Right lung (tissue), 10 donors: ENCODE measurements at places on chromosomes 12 and 14. TPM values are rescaled to one million over a fixed set of nuclear protein-coding genes. Genes with fewer than 3 reads are reported as not detected.
A peak's percentile ranks its signal among the peaks of the same experiment; 100 is the strongest.

FSCB gene
- polyA plus RNA-seq, result not detected

- no peak for DNase-seq
These were observed 188.9 kb downstream of the SLC41A2 start for GRCh38 chr12:104769144-104769561.

DNA sequence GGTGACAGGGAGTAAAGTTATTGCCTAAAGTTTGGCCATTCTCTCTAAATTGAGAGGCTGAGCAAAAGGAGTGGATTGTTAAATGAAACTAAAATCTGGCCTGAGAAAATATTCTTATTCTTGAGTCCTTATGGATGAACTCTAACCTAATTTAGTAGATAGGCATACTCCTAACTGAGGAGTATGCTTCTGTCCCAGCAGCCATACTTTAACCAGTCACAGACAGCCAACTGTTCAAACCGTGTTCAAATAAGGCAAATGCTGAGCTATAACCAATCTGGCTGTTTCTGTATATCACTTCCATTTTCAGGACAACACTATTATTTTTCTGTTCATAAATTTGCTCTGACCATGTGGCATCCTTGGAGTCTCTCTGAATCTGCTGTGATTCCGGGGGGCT, 75.9 kb upstream of the RERGL start:
- no peak for DNase-seq

DNA sequence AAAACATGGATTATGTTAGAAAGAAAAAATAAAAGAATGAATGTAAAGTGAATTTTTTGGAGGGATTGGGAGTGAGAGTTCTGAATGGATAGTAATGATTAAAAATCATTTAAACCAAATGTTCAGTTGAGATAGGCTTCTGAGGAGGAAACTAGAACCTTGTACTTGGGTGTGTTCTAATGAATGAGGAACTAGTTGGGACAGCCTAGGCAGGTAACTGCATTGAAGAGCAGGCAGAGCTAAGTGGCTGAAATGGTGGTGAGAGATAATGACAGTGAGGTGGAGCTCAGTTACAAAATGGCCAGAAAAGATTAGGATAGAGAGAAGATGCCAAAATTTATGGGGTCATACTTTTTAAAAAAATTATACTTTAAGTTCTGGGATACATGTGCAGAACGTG, 132.9 kb downstream of the ATP23 start:
- DNase-seq, result no peak

GRCh38 chr14:60381909-60382308, 104.0 kb downstream of the C14orf39 start:
- DNase-seq, result no peak

GRCh38 chr12:96098631-96099030, 63.2 kb upstream of the LTA4H start:
- DNase-seq, result no peak

DNA sequence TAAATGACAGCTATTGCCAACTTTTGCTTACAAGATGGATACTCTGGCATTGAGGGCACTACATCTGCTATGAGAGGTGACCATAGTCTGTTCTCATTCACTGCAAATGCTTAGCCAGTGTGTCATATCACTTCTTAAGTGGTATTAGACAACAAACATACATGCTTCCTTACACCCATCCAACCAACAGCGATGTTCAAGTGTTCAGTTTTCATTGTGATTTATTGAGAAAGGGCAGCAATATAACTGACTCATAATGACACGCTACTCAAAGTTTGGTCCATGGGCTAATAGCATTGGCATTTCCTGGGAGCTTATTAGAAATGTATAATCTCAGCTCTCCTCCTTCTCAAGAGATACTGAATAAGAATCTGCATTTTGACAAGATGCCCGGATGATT, 181.7 kb downstream of the NPAS3 start:
- no peak for DNase-seq

PLEKHA5 gene
- polyA plus RNA-seq, result 45.5 TPM

- DNase-seq, result no peak
These were observed 73.2 kb downstream of the SLC2A13 start for GRCh38 chr12:40032433-40033241.

DNA sequence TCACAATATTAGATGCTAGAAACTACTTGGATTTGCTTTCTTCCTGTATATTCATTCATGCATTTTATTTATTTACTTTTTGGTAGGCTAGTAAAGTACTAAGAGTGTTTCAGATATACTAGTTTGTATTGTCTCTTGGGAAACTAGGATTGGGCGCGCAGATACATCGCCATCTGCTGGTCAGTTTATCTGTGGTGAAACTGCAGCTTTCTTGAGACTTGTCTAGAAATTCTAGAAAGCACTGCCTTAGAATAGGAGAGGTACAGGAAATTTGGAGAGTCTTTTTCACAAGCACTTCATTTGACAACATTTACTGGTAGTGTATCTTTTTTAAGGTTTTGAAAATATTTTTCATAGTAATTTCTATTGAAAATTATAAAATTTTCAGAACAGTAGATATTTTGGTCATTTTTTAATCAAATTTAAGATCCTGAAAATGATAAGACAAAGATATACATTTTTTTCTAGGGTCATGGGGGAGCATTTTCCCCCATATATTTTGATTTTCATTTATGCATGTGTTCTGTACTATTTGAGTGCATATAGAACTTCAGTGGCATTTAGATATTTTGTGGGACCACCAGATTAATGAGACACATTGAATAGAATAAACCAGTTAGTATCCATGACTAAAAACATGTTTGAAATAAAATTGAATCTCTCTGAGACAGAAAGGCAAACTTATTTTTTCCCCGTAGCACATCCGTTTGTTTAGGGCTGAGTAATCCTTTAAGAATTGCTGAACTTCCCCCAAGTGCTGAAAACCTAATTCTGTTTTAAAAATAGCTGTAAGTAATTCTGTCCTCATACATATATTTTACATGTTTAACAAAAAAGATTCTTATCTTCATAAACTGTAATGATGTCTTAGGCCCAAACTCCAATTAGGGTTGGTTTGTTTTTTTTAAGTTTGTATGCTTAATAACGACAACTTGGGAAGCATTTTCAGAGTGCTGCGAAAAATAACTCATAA, 44.5 kb downstream of the SLC38A6 start:
- peak; percentile 40 for DNase-seq

DNA sequence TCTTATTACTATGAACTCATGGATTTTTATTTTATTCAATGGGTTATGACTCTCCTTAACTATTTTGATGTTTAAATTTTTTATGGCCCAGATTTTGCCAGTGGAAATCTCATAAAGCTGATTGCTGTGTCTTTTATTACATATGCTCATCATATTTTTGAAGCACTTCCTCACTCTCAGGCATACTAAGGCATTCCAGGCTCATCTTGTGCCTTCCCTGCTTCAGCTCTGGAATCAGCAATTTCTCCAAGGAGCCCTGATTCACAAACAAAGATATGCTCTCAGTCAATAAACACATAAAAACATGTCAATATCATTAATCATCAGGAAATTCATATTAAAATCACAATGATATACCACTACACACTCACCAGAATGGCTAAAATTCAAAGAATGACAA, 44.9 kb upstream of the SCN8A start:
- no peak for DNase-seq

NGB gene
- not detected for polyA plus RNA-seq

C2CD5 gene
- polyA plus RNA-seq, result 82.1 TPM

LAG3 gene
- polyA plus RNA-seq, result 1.3 TPM

DNA sequence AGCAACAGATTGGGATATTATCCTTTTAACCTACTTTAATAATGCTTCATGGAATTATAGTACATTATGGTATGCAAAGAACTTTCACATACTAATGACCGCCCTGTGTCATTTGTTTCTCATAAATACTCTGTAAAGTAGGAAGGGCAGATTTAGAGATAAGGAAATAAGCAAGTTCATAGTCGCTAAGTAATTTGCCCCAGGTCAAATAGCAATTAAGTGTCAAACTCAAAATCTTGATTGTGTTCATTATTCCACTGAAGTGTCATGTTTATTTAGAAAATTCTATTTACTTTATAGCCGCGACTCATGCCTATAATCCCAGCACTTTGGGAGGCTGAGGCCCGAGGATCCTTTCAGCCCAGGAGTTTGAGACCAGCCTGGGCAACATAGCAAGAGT, 98.7 kb upstream of the ATF1 start:
- no peak for DNase-seq

DNA sequence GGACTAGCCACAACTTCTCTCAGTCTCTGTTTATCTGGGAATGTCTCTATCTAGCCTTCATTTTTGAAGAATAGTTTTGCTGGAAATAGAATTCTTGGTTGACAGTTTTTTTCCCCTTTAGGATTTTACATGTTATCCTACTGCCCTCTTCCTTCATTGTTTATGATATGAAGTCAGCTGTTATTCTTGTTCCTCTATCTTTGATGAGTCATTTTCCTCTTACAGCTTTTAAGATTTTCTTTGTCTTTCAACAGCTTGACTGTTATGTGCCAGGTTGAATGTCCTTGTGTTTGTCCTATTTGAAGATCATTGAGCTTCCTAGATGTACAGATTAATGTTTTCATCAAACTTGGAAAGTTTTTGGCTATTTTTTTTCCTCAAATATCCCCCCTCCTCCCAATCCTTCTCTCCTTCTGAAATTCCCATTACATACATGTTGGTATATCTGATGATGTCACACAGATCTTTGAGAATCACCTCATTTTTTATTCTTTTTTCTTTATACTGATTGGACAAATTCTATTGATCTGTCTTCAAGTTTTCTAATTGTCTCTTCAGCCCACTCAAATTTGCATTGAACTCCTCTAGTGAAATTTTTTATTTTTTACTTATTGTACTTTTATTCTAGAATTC, 4.5 kb upstream of the GOLGA5 start:
- no peak for DNase-seq

DNA sequence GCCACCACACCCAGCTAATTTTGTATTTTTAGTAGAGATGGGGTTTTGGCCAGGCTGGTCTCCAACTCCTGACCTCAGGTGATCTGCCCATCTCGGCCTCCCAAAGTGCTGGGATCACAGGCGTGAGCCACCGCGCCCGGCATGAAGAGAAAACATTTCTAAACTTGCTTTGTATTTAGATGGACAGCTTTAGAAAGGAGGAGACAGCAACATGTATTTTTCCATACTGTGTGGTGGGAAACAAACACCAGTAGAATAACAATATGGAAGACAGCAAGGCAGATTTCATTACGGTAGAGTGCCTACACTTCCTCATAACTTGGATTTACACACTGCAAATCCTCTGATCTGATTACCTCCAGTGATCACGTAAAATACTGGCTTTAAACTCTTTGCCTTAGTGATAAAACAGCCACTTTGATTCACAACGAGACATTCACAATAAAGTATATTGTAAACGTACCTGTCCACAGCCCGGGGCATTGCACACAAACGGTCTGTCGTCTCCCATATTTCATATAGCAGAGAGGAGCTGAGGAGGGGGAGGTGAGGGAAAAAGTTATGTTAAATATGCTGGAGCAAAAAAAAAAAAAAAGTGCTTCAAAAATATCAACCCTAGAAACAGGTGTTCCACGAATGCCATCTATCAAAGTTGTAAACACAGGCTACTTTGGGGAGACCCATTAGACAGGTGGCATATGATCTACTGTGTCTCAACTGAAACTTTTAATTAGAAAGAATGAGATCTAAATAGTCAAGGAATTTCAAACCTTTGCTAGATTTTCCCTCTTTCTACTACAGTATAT, 25.5 kb downstream of the ATF7 start:
- no peak for DNase-seq

GRCh38 chr14:100317912-100318808, 5.0 kb upstream of the SLC25A47 start:
- DNase-seq, result no peak

- DNase-seq, result no peak
These were observed 37.3 kb downstream of the KCNA5 start for GRCh38 chr12:5081016-5081415.

DNA sequence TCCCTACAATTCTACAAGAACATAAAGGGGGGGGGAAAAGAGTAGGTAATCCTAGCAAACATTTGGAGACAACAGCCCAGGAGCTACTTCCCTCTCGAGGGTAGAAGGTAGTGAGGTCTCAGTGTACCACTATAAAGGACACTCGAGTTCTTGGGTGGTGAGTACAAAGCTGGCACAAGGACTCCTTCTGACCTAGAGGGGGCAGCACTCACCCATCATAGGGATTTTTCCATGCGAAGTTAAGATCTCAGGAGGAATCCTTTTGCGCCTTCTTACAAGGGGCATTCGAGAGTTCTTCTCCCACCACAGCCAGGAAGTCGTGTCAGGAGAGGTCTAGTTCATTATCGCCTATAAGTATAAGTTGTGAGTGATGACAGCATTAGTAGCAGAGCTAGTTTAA, 200.2 kb upstream of the RBM19 start:
- peak; percentile 47 for DNase-seq

DNA sequence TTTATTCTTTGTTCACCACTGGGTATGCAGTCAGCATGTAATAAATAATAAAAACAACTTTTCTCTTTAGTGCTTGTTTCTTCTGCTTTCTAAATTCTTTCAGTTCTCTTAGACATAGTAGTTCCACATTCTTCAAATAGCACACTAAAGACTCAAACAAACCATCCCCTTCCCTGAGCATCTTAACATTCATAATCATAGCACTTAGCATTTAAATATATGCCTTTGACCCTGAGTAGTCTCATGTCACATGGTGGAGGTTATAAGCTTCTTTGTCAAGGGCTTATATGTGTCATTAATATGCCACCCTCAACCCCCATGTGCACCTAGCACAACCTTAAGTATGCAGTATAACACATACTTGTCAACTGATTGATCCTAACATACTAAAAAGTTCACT, 212.7 kb downstream of the PHLDA1 start:
- no peak for DNase-seq

BCAT1 gene
- 38.1 TPM for polyA plus RNA-seq

SDR9C7 gene
- 0.24 TPM for polyA plus RNA-seq

DNA sequence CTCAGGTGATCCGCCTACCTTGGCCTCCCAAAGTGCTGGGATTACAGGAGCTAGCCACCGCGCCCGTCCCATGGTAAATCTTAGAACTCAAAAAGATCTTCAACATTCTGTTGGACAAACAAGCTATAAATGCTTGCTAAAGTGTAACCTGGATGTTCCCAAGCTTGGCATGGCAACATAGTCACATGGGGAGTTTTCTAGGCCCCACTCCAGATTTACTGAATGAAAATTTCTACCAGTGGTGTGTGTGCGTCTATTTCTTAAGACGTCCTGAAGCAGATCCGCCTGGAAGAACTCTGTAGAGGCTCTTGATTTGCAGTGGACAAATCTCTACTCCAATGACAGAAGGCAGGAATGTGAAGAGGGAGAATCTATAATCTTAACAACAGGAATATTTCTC, 59.9 kb downstream of the ZFYVE21 start:
- DNase-seq, result no peak

GRCh38 chr12:15225136-15225862, 4.1 kb upstream of the RERG start:
- peak; percentile 45 for DNase-seq

EMP1 gene
- polyA plus RNA-seq, result 91.0 TPM
